ENCODE measurements at places on chromosomes 11 and 22. TPM values are rescaled to one million over a fixed set of nuclear protein-coding genes. Genes with fewer than 3 reads are reported as not detected.
A peak's percentile ranks its signal among the peaks of the same experiment; 100 is the strongest.

DNA sequence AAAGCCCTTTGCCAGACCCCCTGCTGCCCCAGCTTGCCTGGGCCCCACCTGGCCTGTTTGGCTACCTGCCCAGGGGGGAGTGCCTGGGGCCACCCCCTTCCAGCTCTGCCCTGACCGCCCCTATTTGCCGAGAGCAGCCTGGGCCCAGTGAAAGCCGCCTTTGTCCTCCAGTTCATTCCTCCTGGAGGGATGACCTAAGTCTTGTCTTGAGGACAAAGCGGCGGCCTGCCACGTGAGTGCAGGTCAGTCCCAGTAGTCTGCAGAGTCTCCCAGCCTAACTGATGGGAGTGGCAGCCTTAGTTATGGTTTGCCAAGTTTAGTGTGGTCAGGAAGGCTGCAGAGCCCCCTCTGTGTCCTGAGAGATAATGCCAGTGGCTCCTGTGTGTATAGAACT lies 115.9 kb upstream of the CRYBB3 start:
- no peaks in the 10 kb centered on the region for H3K36me3 ChIP-seq
- H3K27me3 ChIP-seq: no peaks in the 10 kb centered on the region
- H3K27ac ChIP-seq: no peak overlapping the region
- DNase-seq: no peak
- H3K4me1 ChIP-seq: no peaks in the 10 kb centered on the region

GRCh38 chr11:130344841-130345240 lies 30.1 kb upstream of the ZBTB44 start:
- H3K27me3 ChIP-seq: no peaks in the 10 kb centered on the region
- no peaks in the 10 kb centered on the region for H3K36me3 ChIP-seq
- H3K4me1 ChIP-seq: no peaks in the 10 kb centered on the region
- H3K27ac ChIP-seq: no peak overlapping the region
- H3K4me3 ChIP-seq: no peak overlapping the region
- no peak for DNase-seq

DNA sequence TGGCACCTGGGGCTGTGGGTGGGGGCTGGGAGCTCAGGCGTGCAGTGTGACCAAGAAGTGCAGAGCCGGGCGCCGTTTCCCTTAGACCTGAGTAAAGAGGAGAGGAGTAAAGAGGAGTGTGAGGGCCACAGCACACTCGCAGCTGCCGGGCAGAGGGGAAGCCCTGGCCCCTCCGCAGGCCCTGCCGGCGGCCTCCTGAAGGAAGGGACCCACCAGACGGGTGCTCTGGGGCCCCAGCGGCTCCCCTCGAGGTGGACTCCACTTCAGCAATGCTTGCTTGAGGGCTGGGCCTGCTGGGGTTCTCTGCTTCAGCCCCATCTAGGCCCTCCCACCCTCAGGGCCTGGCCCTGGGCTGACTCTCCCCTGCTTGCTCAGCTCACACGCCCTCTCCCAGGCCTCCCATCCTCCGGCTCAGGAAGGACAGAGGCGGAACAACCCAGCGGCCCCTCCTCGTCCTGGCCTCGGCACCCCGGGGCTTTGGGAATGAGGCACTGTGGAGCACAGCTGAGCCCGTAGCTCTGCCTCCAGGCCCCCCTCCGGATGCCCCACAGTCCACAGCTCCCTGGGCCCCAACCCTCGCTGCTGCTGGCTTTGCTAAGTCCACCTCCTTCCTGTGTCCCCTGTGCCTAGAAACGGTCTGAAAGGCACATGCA lies 1198.7 kb downstream of the BRD1 start:
- H3K27me3 ChIP-seq: no peaks in the 10 kb centered on the region
- no peaks in the 10 kb centered on the region for H3K36me3 ChIP-seq
- no peak overlapping the region for H3K4me3 ChIP-seq

GRCh38 chr11:45369313-45369712 lies 83.2 kb upstream of the SYT13 start:
- H3K36me3 ChIP-seq: no peaks in the 10 kb centered on the region
- DNase-seq: no peak
- H3K4me1 ChIP-seq: peaks cover 14% of the 10 kb centered on the region

DNA sequence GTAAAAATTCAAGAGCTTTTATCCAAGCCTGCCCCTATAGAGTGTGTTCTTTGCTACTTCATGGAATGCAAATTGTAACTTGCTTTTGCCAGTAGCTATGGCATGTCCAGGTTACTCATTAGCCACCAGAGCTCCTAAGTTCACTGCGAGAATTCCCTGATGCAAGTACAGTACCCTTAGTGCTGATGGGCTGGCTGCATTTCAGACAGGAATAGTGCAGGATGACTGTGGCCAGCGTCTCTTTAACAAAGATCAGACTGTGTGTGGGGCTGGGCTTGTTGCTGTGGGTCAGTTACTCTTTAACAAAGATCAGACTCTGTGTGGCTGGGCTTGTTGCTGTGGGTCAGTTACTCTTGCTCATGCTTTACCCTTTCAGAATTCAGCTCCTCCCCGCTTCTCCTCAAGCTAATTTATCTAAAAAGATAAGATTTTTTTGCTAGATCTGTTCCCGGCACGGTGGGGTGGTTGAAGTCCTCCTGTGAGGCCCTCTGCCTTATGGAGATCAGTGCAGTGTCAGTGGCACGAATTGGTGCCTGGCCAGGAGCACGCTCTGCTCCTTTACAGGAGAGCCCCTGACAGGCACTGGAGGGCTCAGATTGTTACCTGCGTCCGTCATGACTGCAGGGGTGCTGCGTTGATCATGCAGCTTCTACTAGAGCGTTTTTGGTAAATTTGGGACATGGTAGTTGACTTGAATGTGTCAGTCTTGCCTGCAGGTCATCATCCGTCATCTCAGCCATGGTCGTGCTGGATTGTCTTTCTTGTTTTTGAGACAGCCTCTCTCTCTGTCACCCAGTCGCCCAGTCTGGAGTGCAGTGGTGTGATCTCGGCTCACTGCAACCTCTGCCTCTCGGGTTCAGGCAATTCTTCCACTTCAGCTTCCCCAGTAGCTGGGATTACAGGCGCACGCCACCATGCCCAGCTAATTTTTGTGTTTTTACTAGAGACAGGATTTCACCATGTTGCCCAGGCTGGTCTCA lies 27.0 kb downstream of the AP2A2 start:
- DNase-seq: peak; percentile 38
- H3K36me3 ChIP-seq: no peaks in the 10 kb centered on the region
- H3K27ac ChIP-seq: peak overlapping the region; percentile 76
- no peaks in the 10 kb centered on the region for H3K27me3 ChIP-seq
- H3K4me1 ChIP-seq: peaks cover 9% of the 10 kb centered on the region

DNA sequence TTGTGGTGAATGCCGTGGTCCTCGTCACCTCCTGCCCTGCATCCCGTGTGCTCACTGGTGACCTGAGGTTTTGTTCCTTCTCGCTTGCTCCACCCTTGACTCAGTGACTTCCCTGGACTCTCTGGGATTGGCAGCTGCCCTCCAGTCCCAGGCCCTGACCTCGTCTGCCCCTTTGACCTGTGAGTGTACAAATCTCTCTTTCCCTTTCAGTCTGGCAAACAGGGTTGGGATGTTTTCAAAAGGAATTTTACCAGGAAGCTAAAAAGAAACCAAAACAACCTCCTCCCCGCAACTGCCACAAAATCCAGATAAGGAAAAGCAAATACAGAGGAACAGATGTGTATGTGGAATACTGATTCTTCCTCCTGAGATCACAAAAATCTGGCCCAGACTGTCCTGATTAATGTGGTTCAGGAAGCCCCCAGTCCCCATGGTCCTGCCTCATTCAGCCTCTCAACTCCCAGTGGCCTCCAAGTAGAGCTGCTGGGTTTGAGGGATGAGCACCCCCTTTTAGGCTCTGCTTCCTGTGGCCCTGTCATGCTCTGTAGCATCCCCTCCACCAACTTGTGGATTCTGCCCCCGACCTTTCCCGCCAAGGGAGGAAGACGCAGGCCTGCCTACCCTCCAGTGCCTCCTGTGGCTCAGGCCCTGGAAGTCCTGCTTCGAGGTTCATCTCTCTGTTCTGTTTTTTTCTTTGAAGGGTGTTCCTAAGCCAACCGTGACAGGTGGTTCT lies 15.2 kb downstream of the ROBO4 start:
- no peak overlapping the region for H3K4me3 ChIP-seq
- no peaks in the 10 kb centered on the region for H3K36me3 ChIP-seq
- no peak overlapping the region for H3K27ac ChIP-seq
- no peaks in the 10 kb centered on the region for H3K4me1 ChIP-seq

DNA sequence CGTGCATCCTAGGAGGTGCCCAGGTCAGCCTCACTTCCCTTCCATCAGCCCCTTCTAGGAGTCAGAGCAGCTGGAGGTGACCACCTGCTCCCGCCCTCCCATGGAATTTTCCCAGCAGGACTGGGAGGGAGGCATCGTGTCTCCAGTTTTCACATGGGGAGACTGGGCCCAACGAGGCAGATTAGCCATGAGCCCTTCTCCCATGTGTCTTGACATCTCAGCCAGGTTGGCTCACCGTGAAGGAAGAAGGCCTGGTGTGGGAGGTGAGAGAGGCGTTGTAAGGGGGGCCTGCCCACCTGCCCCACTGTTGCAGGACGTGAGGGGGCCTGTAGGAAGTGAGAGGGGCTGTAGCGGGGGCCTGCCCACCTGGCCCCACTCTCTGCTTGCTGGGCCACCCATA lies 1521.4 kb downstream of the BRD1 start:
- no peaks in the 10 kb centered on the region for H3K36me3 ChIP-seq
- no peaks in the 10 kb centered on the region for H3K4me1 ChIP-seq
- H3K27me3 ChIP-seq: no peaks in the 10 kb centered on the region
- no peak overlapping the region for H3K4me3 ChIP-seq
- H3K27ac ChIP-seq: no peak overlapping the region

- no peak overlapping the region for H3K4me3 ChIP-seq
- H3K27me3 ChIP-seq: no peaks in the 10 kb centered on the region
- H3K36me3 ChIP-seq: peaks cover 93% of the 10 kb centered on the region
Measured at GRCh38 chr22:30340911-30341685, 14.4 kb upstream of the TBC1D10A start.

GRCh38 chr11:68370211-68371111 lies 58.1 kb downstream of the LRP5 start:
- no peaks in the 10 kb centered on the region for H3K36me3 ChIP-seq
- peak overlapping the region; percentile 73 for H3K27ac ChIP-seq
- H3K4me1 ChIP-seq: peaks cover 11% of the 10 kb centered on the region
- H3K4me3 ChIP-seq: no peak overlapping the region

DNA sequence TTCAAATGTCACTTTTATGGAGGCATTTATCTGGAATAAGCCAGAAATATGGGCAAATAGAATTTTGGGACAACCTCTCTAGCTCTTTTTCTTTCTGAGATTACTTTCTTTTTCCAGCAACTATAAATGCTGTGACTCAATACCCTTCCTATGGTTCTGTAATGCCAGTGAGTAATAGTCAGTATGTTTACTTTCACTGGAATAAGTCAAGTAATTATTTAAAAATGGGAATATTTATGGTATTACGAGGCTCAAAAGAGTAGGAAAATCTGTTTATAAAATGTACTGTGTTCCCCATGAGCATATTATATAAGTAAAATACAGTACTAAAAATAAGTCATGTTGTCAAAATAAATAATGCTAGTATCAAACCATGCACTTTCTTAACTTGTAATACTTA lies 750.5 kb downstream of the LUZP2 start:
- H3K36me3 ChIP-seq: no peaks in the 10 kb centered on the region
- no peaks in the 10 kb centered on the region for H3K4me1 ChIP-seq
- H3K4me3 ChIP-seq: no peak overlapping the region

- H3K4me1 ChIP-seq: no peaks in the 10 kb centered on the region
- H3K27ac ChIP-seq: no peak overlapping the region
- DNase-seq: peak; percentile 6
Measured at GRCh38 chr11:22879630-22880029, 19.4 kb upstream of the CCDC179 start.

The TPH1 gene
- total RNA-seq: 0.03 TPM

The EMID1 gene
- 42.5 TPM for total RNA-seq

The TRIM6 gene
- total RNA-seq: 5.5 TPM

The PGA3 gene
- not detected for total RNA-seq

Measured in cardiac muscle cell (in vitro differentiated cells and primary cell).